ENCODE measurements at places on chromosomes 2 and 18.

DNA sequence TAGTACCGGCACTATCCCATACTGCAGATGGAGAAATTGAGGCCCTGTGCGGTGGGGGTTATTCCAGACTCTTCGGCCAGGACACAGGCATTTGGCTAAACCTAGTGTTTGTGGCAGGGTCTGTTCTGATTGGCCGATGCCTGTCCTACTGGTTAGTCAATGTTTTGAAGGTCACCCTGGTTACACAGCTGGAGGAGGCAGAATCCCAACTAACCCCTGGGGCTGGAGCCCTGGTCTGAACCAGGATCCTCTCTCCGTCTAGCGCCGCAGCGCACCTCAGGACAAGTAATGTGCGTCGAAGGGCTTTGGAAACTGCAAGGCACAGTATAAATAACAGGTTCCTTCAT, 19.4 kb downstream of the TEX44 start:
- no peak for DNase-seq

GRCh38 chr2:172921532-172922236, 154.0 kb upstream of the MAP3K20 start:
- no peak for DNase-seq

DNA sequence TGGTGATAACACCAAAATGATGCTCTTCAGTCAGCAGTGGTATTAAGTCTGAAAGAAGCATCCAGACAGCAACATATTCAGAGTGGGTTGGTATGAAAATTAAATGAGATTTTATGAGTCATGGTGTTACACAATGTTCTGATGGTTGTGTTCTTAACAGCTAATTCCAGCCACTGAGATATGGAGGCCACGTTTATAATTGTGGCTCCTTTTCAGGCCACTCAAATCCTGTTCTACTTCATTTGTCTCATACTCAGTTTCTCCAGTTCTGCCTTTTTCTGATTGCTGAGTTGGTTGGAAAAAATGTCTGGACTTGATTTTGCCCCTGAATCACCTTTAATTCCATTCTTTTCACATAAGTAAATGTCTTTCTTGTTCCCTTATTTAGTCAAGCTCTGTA, 162.7 kb upstream of the COL3A1 start:
- no peak for DNase-seq

GRCh38 chr2:72982219-72982618, 64.9 kb downstream of the EMX1 start:
- no peak for DNase-seq

GRCh38 chr18:70428439-70428838, 139.6 kb downstream of the SOCS6 start:
- no peak for DNase-seq

DNA sequence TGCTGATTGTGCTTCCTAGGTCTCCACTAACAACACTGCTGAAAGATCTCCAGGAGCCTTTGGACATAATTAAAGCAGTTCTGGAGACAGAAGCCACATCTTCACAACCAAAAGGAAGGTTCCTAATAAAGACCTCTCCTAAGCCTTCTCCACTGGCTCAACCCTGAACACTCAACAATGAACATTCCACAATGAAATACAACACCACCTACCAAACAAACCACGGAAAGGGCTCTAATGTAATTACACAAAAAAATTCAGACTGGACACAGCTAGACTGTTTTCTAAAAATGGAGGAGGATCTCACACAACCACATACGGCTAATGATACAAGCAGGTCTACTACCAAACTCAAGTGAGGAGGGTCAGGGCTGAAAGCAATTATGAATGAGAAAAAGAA, 43.6 kb downstream of the NOL10 start:
- no peak for DNase-seq

DNA sequence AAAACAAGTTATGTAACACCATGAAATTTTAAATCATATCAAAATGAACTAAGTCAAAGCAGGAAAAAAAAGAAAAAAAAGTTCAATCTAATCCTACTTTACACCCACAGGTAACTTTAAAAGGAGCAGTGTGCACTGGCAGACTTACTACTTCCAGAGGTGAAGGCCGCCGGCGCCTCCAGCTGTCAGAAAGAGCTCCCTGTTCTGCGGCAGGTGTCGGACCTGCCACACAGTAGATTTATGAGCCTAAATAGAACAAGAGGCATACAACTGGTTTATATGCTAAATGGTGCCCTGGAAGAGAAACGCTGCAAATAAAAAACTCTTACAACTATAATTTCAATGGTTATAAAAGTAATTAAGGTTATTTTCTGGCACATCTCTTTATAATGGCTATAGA, 23.1 kb upstream of the PNO1 start:
- no peak for DNase-seq

DNA sequence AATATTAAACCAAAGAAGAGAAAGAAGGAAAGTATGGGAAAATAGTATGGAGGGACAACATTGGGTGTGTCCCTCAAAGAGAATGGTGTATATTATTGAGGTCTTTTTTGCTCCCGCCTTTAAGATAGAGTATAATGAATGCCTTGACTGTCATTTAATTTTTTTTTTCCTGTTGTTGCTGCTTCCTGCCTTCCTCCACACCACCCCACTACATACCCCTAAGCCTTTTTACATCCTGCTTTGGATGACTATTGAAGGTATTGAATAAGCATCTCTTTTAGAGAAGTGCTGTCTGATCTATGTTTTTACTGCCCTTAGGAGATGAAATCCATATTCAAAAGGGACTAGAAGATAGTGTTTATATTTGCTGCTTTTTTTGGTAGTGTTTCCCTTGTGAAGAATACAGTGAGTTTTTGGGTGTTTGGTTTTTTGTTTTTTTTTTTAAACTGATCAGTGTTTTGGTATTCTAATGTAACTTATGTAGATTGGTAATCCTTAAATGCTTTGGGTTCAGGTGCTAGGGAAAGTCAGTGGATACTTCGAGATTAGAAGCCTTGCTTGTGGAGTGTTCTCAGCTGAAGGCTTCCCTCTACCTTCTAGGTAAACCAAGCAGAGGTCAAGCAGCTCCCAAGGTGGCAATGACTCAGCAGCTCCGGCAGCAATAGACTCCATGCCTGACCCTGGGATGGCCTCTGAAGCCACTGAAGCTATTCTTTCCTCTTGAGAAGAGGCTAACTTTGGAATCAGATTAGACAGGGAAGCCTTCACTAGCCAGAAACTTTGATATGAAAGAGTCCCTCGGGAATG, 5.0 kb downstream of the FZD7 start:
- DNase-seq, result no peak

DNA sequence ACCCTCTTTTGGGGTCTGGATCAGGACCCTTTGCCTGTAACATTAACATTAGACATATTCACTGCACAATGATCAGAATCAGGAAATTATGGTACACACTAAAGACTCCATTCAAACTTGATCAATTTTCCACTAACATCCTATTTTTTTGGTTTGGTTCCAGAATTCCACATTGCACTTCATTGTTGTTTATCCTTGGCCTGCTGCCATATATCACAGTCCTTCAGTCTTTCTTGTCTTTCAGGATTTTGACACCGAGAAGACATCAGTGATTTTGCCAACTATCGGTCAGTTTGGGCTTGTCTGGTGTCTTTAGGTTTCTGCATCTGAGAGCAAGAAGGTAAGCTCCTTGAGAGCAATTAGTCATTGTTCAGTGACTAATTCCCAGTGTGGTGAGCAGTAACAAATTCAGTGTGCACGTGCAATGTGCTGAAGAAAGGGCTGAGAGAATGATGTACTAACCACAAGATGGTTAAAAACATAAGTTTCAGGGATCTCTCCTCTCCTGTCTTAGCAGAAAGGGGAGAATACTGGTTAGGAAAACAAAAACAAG, 23.5 kb downstream of the MARCHF4 start:
- peak; percentile 53 for DNase-seq

DNA sequence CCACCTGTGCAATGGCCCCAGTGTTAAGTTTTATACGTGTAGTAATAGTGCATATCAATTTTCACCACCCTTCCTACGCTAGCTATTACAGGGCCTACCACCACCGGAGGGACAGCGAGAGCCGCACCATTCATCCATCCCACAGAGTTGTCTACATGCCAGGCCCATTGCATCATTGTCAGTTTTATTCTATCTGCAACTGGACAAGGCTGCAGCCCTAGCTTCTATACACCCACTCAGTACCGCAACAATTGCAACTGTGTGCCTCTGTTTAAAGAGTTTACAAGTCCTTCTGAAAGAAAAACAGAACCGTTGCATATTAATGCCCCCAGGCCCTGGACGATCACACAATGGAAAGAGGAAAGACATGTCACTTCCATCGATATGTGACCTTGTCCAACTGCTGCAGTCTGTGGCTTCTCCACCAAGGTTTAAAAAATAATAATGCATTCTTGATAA, 58.6 kb downstream of the ZEB2 start:
- no peak for DNase-seq

DNA sequence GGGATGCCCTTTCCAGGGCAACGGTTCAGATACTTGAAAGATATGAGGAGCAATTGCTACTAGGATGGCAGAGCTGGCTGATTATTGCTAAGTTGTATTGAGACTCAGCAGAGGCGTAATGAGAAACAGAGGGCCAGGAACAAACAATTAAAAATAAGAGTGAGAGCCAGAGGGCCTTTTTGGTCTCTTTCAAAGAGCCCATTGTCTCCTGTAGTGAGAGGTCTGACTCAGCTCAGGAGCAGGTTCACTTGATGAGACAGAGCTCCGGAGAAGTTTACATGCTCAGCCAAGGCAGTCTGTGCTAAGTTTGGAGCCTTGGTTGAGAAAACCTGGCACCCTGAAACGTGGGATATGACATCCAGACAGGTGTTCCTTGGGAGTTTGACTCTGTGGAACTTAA, 303.9 kb upstream of the DLGAP1 start:
- DNase-seq, result no peak

- no peak for DNase-seq
Measured at GRCh38 chr18:11783716-11784331, 67.4 kb upstream of the CHMP1B start.

GRCh38 chr2:98479959-98480524, 35.4 kb downstream of the INPP4A start:
- DNase-seq, result peak; percentile 68

- DNase-seq, result peak; percentile 15
Measured at GRCh38 chr2:231715988-231716616, 7.8 kb downstream of the PTMA start.

- no peak for DNase-seq
Measured at GRCh38 chr2:226618544-226618874, 181.1 kb downstream of the IRS1 start.
